ENCODE measurements at places on chromosomes 3 and 15. TPM values are rescaled to one million over a fixed set of nuclear protein-coding genes. Genes with fewer than 3 reads are reported as not detected.

DNA sequence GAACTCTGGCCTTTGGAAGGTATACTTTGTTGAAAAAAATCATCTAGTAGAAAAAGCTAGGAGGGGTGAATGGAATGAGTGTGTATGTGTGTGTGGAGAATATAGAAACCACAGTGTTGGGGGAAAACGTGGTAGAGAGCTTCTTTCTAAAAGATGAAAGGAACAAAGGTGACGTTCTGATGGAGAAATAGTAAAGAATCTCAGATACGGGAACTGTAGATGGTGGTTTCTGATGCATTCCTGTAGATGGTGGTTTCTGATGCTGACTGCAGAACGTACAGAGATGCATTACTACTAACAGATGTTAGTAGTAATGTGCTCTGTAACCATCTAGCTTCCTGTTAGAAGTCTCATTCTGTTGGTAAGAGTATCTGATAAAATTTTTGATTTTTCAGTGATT lies 60.2 kb downstream of the VPS8 start:
- no peak for DNase-seq

GRCh38 chr3:138184994-138185393 lies 2.1 kb upstream of the ARMC8 start:
- peak; percentile 7 for DNase-seq

- DNase-seq, result peak; percentile 66
Measured at GRCh38 chr3:105368566-105369499, 2.1 kb downstream of the ALCAM start.

DNA sequence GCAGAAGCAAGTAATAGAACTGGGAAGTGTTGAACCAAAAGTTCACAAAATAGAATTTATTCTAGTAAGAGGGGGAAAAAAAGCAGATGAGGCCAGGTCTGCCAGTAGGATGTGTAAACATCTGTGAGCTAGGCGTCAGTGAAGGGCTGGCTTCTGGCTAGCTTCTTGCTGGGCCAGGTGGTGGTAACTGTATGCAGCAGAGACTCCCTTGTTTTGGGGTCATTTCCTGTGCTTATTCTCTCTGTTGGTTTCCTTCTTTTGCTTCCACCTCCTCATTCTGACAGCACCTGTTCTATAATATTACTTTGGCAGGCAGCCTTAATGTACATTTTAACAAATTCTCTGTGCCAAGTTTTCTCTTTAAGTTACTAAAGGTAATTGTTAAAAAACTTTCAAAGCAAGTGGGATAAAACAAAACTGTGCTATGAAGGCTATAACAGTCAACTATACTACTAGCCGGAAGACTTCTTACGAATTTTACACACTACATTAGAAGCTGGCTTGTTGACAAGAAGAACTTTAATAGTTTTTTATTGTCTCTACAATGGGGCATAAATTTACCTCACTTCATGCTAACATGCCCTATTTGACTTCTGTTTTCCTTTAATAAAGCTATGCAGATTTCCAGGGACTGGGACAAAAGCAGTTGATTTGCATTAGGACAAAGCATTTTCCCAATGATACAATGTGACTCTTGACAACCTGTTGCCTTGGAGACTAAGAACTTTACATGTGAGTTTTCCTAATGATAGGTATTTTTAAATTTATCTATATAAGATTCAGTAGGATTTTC lies 318.8 kb upstream of the NAALADL2 start:
- peak; percentile 37 for DNase-seq

DNA sequence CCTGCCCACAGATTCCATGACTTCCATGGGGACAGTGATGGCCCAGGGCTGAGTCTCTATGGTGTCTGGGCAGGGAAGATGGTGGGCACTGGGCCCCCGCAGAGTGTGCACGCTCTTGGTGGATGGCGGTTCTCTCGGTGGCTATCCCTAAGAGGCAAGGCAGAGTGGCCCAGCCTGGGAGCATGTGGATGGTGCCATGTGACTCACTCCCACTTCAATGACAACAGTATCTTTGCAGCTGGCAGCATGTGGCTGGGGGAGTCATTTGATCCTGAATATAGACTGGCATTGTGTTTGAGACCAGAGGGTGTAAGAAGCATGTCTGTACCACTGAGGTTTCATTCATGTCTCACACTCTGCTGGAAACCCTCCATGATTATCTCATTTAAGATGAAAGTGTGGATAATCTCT lies 101.2 kb downstream of the CORO2B start:
- DNase-seq, result no peak

DNA sequence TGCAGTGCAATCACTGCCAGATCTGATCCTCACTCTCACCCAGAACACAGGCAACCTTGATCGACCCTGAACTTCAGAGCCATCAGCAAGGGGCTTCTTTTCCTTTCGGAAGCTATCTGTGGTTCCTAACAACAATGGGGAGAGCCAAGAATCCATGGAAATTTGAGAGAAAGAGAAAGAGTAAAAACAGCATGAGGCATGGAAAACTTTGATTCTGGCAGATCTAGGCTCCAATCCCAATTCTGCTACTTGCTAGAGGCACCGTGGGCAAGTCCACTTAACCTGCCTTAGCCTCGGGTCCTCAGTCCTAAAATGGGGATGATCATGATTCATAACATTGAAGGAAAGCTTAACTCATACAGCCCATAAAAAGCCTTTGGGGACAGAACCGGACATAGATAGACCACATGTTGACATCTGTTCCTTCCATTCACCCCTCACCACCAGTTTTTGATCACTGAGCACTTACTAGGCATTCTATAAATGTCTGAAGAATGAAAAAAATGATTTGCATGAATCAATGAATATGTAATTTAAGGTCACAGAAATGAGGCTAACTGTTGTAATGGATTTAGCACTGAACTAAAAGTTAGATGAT lies 605.7 kb upstream of the CFAP20DC start:
- DNase-seq, result no peak

GRCh38 chr15:51097553-51098330 lies 3.0 kb upstream of the TNFAIP8L3 start:
- DNase-seq, result no peak

Gene NRG4
- total RNA-seq, result 0.06 TPM

Gene GPR171
- not detected for total RNA-seq

Gene CELSR3
- total RNA-seq, result 22.3 TPM

Gene ALG1L2
- total RNA-seq, result 0.59 TPM

Gene PGBD4
- total RNA-seq, result 0.93 TPM

All from neural progenitor cell (in vitro differentiated cells).